ENCODE measurements at places on chromosomes 13 and 19. TPM values are rescaled to one million over a fixed set of nuclear protein-coding genes. Genes with fewer than 3 reads are reported as not detected.

CEACAM4 gene
- not detected for total RNA-seq

ZNF93 gene
- total RNA-seq = 4.9 TPM

TEX101 gene
- not detected for total RNA-seq

TMPRSS9 gene
- not detected for total RNA-seq

S1PR5 gene
- total RNA-seq = not detected

CERS1 gene
- total RNA-seq = 0.15 TPM

PVR gene
- 44.7 TPM for total RNA-seq

NXNL1 gene
- not detected for total RNA-seq

MADCAM1 gene
- total RNA-seq = 4.5 TPM

IGFL3 gene
- not detected for total RNA-seq

GDF15 gene
- 120 TPM for total RNA-seq

BLOC1S3 gene
- total RNA-seq = 10.4 TPM

LRRC25 gene
- total RNA-seq = 1.4 TPM

NLRP12 gene
- total RNA-seq = 0.11 TPM

PGLYRP1 gene
- not detected for total RNA-seq

MRPL34 gene
- 184 TPM for total RNA-seq

TOMM40 gene
- total RNA-seq = 60.0 TPM

GJB2 gene
- 41.5 TPM for total RNA-seq

ZIC5 gene
- total RNA-seq = not detected

EFNA2 gene
- 72.8 TPM for total RNA-seq

RASAL3 gene
- 2.5 TPM for total RNA-seq

GPR12 gene
- total RNA-seq = 0.05 TPM

HOMER3 gene
- total RNA-seq = 1.9 TPM

ZNF66 gene
- 2.8 TPM for total RNA-seq

CYP4F8 gene
- not detected for total RNA-seq

ATP4B gene
- not detected for total RNA-seq

ZNF296 gene
- total RNA-seq = 3.4 TPM

RAB20 gene
- total RNA-seq = 38.0 TPM

WDR62 gene
- total RNA-seq = 13.1 TPM

NKPD1 gene
- not detected for total RNA-seq
